T-helper 1 cell (primary cell): ENCODE measurements at places on chromosomes 4 and X.

GRCh38 chrX:66876776-66877175 is 237.9 kb upstream of the EDA2R start:
- no peak for DNase-seq

- no peak for DNase-seq
Observed at GRCh38 chrX:77814210-77814609, 28.2 kb upstream of the ATRX start.

- no peak for DNase-seq
Observed at GRCh38 chrX:54825716-54826438, 18.3 kb downstream of the MAGED2 start.

GRCh38 chrX:131801066-131801465 is 222.0 kb upstream of the STK26 start:
- DNase-seq: no peak

- DNase-seq: no peak
Observed at GRCh38 chrX:80317646-80318045, 102.6 kb upstream of the TENT5D start.

DNA sequence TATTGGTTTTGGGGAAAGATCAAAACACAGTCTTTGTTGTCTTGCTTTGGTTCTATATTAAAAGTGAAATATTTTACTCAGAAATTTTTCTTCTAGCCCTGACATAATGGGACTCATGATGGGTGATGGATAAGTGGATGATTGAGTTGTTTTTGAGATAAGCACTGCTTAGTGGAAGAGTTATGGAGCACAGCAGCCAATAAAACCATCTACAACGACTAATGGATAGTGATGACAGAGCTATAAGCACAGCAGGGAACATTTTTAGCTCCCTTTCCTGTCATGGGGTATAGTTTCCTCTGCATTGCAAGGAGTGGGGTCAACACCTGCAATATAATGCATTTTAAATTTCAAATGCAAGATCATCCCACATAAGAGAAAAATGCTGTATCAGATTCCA is 812.4 kb downstream of the STPG2 start:
- DNase-seq: no peak
